ENCODE measurements at places on chromosomes 3 and 15. TPM values are rescaled to one million over a fixed set of nuclear protein-coding genes. Genes with fewer than 3 reads are reported as not detected.

DNA sequence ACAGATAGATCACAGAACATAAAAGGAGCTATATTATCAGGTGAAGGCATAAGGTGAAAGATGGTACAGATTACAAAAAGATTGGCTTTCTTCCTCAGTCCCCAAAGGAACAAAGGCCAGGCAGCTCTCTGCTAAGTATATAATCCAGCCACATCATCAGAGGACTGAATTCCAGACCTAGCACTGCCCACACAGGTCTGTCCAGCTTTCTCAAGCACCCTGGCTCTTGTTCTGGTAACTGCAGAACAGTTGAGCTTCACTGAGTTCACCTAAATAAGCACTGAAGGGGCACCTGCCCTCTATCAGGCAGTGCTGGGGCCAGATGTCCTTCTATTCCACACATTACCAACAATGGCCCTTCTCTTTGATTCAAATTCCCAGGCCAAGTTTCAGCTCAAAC lies 6.3 kb downstream of the DUOXA1 start:
- peaks cover 88% of the 10 kb centered on the region for H3K27me3 ChIP-seq
- no peak overlapping the region for H3K27ac ChIP-seq
- DNase-seq: no peak
- H3K4me1 ChIP-seq: no peaks in the 10 kb centered on the region
- no peaks in the 10 kb centered on the region for H3K36me3 ChIP-seq

DNA sequence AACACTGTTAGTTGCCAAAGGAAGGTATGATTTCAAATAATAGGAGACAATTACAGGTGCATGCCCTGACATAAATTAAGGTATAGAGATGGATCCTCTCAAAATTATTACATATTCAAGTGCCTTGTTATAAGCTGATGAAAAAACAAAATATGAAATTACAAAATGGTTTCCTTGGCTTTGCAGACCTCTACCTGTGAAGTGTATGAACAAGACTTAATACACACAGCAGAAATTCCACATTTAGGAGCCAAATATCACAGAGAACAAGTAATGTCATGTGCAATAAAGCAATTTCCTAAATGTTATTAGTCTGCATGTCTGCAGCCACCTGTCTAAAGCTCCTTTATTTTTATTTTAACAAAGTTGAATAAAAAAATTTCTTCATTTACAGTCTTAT lies 151.5 kb downstream of the ALCAM start:
- H3K27ac ChIP-seq: no peak overlapping the region
- no peaks in the 10 kb centered on the region for H3K36me3 ChIP-seq

DNA sequence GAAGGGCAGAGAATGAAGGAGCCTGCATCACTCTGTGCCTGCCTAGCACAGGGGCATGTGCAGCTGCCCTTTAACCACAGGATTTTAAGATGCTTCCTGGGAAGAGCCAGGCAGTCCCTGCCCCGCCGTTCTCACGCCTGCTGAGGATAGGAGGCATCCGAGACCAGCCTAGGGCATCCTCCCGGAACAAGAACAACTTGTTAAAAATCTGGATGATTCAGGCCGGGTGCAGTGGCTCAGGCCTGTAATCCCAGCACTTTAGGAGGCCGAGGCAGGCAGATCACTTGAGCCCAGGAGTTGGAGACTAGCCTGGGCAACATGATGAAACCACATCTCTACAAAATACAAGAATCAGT lies 15.2 kb downstream of the NRROS start:
- H3K27ac ChIP-seq: no peak overlapping the region
- H3K36me3 ChIP-seq: no peaks in the 10 kb centered on the region
- H3K4me3 ChIP-seq: no peak overlapping the region
- no peaks in the 10 kb centered on the region for H3K27me3 ChIP-seq
- H3K4me1 ChIP-seq: no peaks in the 10 kb centered on the region
- no peak for DNase-seq

C3orf22 gene
- not detected for total RNA-seq

DNA sequence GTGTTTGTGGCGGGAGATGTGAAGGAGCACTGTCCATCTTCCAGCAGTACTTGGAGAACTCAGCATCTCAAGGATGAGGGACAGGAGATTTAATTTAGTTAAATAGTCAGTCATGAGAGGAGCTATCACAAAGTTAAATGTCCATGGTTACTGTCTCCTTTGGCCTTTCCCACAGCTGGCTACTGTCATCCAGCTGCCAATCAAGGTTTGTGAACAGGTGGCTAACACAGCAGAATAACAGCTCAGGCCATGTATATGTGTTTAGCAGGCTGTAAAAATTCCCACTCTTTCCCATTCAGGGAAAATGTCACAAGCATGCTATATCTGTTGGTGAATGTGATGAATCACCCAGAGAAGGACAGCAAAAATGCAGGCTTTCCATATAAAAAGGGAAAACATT lies 120.5 kb downstream of the TMEM108 start:
- H3K27ac ChIP-seq: no peak overlapping the region
- no peak for DNase-seq
- no peak overlapping the region for H3K4me3 ChIP-seq
- no peaks in the 10 kb centered on the region for H3K36me3 ChIP-seq
- H3K27me3 ChIP-seq: no peaks in the 10 kb centered on the region

NMD3 gene
- total RNA-seq: 33.8 TPM

SLC12A1 gene
- total RNA-seq: not detected

Data from endodermal cell (in vitro differentiated cells).